GM23248 (cell line): ENCODE measurements at places on chromosomes 11 and 22. TPM values are rescaled to one million over a fixed set of nuclear protein-coding genes. Genes with fewer than 3 reads are reported as not detected.

DNA sequence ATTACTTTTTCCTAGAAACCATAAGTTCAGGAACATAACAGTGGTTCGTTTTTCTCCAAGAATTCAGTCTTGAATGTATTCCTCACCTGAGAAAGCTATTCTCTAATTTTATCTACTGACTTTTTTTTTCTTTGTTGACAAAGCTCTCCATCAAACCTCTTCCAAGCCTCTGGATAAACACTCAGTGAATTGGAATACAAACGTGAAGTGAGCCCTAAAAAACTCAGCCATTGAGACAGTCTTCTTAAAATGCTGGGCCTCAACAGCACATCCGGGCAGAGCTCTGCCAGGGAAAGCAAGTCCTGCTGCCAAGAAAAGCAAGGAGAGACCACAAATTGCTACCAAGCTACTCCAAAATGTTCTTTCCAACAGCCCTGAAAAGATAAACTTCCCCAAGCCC is 7.7 kb upstream of the SLC1A2 start:
- no peak overlapping the region for H3K4me3 ChIP-seq
- H3K4me1 ChIP-seq, result peaks cover 45% of the 10 kb centered on the region
- H3K36me3 ChIP-seq, result peaks cover 15% of the 10 kb centered on the region; the same call in 1 of the 2 replicates
- no peak overlapping the region for H3K27ac ChIP-seq

DNA sequence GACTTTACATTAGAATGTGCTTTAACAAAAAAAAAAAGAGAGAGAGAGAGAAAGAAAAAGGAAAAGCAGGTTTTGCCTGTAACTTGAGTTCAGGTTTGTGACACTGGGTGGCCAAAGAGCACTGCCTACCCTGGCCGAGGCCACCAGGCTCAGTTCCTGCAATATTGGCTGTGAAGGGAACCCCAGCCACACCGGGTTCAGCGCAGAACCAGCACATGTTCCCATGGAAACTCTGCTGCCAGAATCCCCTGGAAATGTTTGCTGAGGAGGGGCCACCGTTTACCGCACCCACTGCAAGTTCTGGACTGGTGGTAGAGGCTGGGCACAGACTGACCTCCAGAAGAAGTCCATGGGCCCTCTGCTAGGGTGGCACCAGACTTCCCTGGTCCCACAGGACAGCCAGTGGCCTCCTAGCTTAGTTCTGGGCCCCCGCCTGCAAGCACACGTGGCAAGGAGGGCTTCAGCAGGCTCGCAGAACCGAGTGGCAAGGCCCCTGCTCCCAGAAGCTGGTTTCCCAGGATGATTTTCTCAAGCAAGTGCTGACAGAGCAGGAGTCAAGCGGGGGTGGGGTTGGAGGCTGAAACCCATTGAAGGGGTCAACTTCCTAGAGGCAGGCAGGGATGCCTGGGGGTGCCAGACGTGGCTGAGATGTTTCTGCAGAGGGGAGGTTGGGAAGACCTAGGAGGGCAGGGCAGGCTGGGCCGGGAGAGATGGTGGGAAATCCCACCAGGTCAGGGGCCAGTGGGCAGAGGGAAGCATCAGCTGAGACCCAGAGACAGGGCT is 51.2 kb downstream of the NFAM1 start:
- H3K27me3 ChIP-seq, result 0 out of 2 replicates have a peak, but pooled peaks cover 5% of the 10 kb centered on the region
- no peaks in the 10 kb centered on the region for H3K36me3 ChIP-seq
- DNase-seq, result no peak

- H3K4me3 ChIP-seq, result no peak overlapping the region
- H3K27ac ChIP-seq, result no peak overlapping the region
- H3K4me1 ChIP-seq, result peaks cover 21% of the 10 kb centered on the region
- DNase-seq, result no peak
- H3K27me3 ChIP-seq, result no peaks in the 10 kb centered on the region
Observed at GRCh38 chr11:126548581-126549550, 193.4 kb downstream of the ST3GAL4 start.

- H3K4me3 ChIP-seq, result peak overlapping the region; percentile 77
- H3K27ac ChIP-seq, result peak overlapping the region; percentile 99
- peaks cover 58% of the 10 kb centered on the region for H3K4me1 ChIP-seq
- peak; percentile 89 for DNase-seq
Observed at GRCh38 chr22:46054091-46055073, 77.4 kb upstream of the WNT7B start.

DNA sequence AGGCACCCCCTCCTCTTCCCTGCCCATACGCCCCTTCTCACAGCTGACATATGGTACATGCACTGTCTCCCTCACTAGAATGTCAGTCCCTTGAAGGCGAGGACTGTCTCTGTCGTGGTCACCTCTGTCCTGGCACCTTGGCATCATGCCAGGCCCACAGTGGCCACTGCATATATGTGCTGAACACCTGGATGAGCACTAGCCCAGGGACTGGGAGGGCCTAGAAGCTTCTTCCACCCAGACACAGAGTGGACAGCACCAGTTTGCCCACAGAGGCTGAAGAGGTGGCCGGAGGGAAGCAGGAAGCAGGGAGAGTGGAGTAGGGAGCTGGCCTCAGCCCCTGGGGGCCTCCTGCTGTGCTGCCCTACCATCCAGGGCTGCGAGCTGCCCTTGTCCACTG is 28.6 kb downstream of the VPS37C start:
- H3K27ac ChIP-seq, result no peak overlapping the region
- 0 out of 2 replicates have a peak, but pooled peaks cover 2% of the 10 kb centered on the region for H3K4me1 ChIP-seq
- no peaks in the 10 kb centered on the region for H3K36me3 ChIP-seq
- no peak overlapping the region for H3K4me3 ChIP-seq
- no peak for DNase-seq

DNA sequence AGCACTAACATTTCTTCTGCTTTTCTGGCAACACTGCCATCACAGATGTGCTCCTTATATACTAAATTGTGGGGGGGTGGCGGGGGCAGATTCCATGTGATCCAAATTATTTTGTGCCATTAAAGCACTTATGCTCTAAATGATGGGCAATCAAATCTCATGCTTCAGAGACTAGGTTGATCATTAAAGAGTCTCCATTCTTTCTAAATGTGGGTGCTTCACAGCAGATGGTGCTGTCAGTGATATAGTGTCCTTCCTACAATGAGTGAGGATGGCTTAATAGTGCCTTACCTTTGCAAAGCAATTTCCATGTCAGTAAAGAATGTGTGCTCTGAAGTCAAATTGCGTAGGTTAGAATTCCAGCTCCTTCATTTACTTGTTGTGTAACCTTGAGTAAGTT is 589.8 kb downstream of the ETS1 start:
- H3K4me3 ChIP-seq, result no peak overlapping the region
- H3K36me3 ChIP-seq, result no peaks in the 10 kb centered on the region
- H3K27me3 ChIP-seq, result no peaks in the 10 kb centered on the region
- peaks cover 34% of the 10 kb centered on the region for H3K4me1 ChIP-seq
- DNase-seq, result no peak
- H3K27ac ChIP-seq, result no peak overlapping the region

- H3K27me3 ChIP-seq, result no peaks in the 10 kb centered on the region
- no peak overlapping the region for H3K4me3 ChIP-seq
Observed at GRCh38 chr11:85831050-85831449, 20.1 kb upstream of the SYTL2 start.

GRCh38 chr11:44596525-44597276 is 31.2 kb downstream of the CD82 start:
- no peak overlapping the region for H3K27ac ChIP-seq
- no peaks in the 10 kb centered on the region for H3K36me3 ChIP-seq
- peaks cover 8% of the 10 kb centered on the region; the same call in 1 of the 2 replicates for H3K4me1 ChIP-seq
- peak; percentile 28 for DNase-seq
- no peaks in the 10 kb centered on the region for H3K27me3 ChIP-seq
- no peak overlapping the region for H3K4me3 ChIP-seq

- H3K27ac ChIP-seq, result no peak overlapping the region
- H3K4me3 ChIP-seq, result no peak overlapping the region
- no peaks in the 10 kb centered on the region for H3K27me3 ChIP-seq
- no peaks in the 10 kb centered on the region for H3K36me3 ChIP-seq
- no peaks in the 10 kb centered on the region for H3K4me1 ChIP-seq
Observed at GRCh38 chr11:129951201-129951865, 51.3 kb downstream of the PRDM10 start.

GRCh38 chr11:70624598-70624993 is 226.3 kb downstream of the CTTN start:
- no peak for DNase-seq
- H3K4me3 ChIP-seq, result no peak overlapping the region
- H3K27ac ChIP-seq, result no peak overlapping the region
- no peaks in the 10 kb centered on the region for H3K36me3 ChIP-seq
- no peaks in the 10 kb centered on the region for H3K4me1 ChIP-seq

- no peak overlapping the region for H3K27ac ChIP-seq
- H3K4me3 ChIP-seq, result no peak overlapping the region
- H3K27me3 ChIP-seq, result no peaks in the 10 kb centered on the region; the same call in 1 of the 2 replicates
- no peaks in the 10 kb centered on the region for H3K36me3 ChIP-seq
- H3K4me1 ChIP-seq, result no peaks in the 10 kb centered on the region
- peak; percentile 76 for DNase-seq
Observed at GRCh38 chr11:30960387-30960992, 374.3 kb upstream of the MPPED2 start.

DNA sequence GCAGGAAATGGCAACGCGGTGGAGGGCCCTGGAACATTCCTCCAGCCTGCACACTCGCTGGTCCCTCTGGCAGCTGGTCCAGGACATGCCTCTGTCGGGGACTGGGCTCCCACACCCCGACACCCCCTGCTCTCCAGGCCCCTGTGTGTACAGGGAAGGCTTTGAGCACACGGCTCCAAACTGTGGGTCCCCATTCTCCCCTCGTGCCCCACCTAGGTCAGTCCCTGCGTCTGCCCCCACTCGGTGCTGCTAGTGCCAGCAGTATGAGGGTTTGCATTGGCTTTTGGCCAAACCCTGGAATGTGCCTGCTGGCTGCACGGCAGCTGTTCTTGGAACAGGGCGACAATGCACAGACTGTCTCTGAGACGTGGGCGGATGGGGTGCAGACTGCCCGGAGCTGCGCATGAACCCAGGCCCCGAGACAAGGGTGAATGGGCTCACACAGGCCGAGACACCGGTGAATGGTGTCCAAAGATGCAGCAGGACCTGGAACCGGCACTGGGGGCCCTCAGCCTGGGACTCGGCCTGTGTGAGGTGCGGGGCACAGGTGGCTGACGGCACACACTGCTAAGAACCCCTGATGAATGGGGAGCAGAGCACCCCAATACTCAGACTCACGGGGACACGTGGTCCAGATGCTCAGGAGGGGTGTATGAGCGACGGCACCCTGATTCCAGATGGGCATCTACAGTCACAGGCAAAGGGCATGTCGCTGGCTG is 7.5 kb upstream of the SYT8 start:
- DNase-seq, result peak; percentile 88

- no peak overlapping the region for H3K4me3 ChIP-seq
- H3K27me3 ChIP-seq, result peaks cover 8% of the 10 kb centered on the region; the same call in 1 of the 2 replicates
- no peaks in the 10 kb centered on the region for H3K36me3 ChIP-seq
Observed at GRCh38 chr22:17460895-17461294, 91.6 kb downstream of the CECR2 start.

DNA sequence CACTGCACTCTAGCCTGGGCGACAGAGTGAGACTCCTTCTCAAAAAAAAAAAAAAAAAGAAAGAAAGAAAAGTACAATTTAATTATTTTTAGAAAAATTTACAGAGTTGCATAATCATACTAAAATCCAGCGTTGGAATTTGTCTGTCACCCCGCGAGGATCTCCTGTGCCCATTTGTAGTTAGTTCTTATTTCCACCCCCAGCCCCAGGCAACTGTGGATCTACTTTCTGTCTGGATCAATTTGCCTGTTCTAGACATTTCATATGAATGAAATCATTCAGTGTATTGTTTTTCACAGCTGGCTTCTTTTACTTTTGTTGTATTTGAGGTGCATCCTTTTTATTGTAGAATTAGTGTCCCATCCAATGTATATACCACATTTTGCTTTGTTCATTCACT is 102.6 kb upstream of the RASSF10 start:
- peaks cover 24% of the 10 kb centered on the region for H3K4me1 ChIP-seq
- H3K4me3 ChIP-seq, result no peak overlapping the region
- no peak overlapping the region for H3K27ac ChIP-seq
- H3K36me3 ChIP-seq, result peaks cover 29% of the 10 kb centered on the region

- no peak overlapping the region for H3K27ac ChIP-seq
- DNase-seq, result no peak
- H3K4me3 ChIP-seq, result no peak overlapping the region
- H3K27me3 ChIP-seq, result no peaks in the 10 kb centered on the region
Observed at GRCh38 chr11:110312670-110313069, 16.3 kb upstream of the RDX start.

GRCh38 chr11:14902650-14903350 is 10.8 kb upstream of the CYP2R1 start:
- no peaks in the 10 kb centered on the region for H3K27me3 ChIP-seq
- no peaks in the 10 kb centered on the region for H3K36me3 ChIP-seq
- no peaks in the 10 kb centered on the region; the same call in 1 of the 2 replicates for H3K4me1 ChIP-seq
- DNase-seq, result peak; percentile 51
- no peak overlapping the region for H3K27ac ChIP-seq
- no peak overlapping the region for H3K4me3 ChIP-seq

DNA sequence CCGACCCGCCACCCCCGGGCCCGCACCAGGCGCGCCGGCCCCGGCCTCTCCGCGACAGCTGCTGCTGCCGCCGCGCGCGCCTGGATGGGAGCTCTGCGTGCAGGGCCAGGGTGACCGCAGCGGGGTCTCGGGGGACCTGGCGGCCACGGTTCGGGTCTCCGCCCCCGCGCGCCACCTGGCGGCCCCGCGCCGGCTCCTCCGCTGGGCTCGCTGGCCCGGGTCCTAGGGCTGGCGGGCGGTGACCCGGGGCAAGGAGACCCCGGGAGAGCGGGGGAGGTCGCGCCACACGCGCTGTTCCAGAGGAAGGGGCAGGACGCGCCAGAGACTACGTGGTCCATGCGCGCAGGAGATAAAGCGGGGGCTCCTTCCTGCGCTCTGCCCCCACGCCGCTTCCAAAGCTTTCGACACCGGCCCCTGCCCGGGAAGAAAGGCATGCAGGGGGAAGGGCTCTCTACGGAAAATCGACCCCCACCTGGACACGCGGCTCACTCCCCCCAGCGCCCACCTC is 562 bp downstream of the SHANK2 start:
- no peaks in the 10 kb centered on the region for H3K36me3 ChIP-seq
- H3K27ac ChIP-seq, result no peak overlapping the region
- no peaks in the 10 kb centered on the region; the same call in 1 of the 2 replicates for H3K4me1 ChIP-seq
- H3K4me3 ChIP-seq, result peak overlapping the region; percentile 69
- DNase-seq, result peak; percentile 26

GRCh38 chr11:8963569-8964323 is 496 bp downstream of the TMEM9B start:
- H3K4me3 ChIP-seq, result peak overlapping the region; percentile 81
- H3K36me3 ChIP-seq, result no peaks in the 10 kb centered on the region
- H3K4me1 ChIP-seq, result peaks cover 16% of the 10 kb centered on the region
- H3K27me3 ChIP-seq, result no peaks in the 10 kb centered on the region

CD248 gene
- total RNA-seq, result 212 and 230 TPM in 2 replicates

SPDYC gene
- total RNA-seq, result not detected in 2 replicates
